Panc1 (cell line): ENCODE measurements at places on chromosomes 12 and 14. TPM values are rescaled to one million over a fixed set of nuclear protein-coding genes. Genes with fewer than 3 reads are reported as not detected.

RERG gene
- total RNA-seq, result not detected

DPF3 gene
- not detected for total RNA-seq

NGB gene
- not detected for total RNA-seq

KRT73 gene
- total RNA-seq, result not detected

EML1 gene
- total RNA-seq, result 35.3 TPM

ACSM4 gene
- not detected for total RNA-seq

DNA sequence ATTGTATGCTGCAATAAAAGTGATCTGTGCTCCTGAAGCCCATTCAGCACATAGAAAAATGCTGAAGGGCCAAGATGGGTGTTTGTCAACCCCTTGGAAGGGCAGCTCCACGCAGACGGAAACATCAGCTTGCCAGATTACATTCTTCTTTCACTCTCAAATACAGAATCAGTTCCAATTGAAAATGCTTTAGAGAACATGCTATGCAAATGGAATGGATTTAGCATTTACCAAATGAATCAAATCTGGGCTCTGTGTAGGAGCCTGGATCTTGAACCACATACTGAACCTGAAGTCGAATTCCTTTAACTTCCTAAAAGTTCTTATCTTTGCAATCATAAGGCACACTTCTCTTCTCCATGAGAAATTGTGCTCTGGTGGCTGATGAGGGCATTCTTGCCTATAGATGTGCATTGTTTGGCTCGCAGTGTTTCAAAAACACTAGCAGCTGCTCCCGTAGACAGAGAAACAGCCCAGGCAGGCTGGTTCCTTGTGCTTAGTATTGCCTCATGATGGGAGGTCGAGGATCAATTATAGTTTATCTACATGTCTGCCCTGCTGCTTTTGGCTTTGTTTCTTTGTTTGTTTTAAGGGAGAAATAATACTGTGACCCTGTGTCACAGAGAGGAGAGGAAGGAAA, 489.8 kb upstream of the FLRT2 start:
- DNase-seq, result no peak

GRCh38 chr14:55388160-55388559, 23.5 kb downstream of the ATG14 start:
- DNase-seq, result no peak

GRCh38 chr14:97900196-97900854, 1103.1 kb downstream of the VRK1 start:
- DNase-seq, result no peak

- DNase-seq, result no peak
Measured at GRCh38 chr12:129101816-129102215, 248.5 kb downstream of the GLT1D1 start.

DNA sequence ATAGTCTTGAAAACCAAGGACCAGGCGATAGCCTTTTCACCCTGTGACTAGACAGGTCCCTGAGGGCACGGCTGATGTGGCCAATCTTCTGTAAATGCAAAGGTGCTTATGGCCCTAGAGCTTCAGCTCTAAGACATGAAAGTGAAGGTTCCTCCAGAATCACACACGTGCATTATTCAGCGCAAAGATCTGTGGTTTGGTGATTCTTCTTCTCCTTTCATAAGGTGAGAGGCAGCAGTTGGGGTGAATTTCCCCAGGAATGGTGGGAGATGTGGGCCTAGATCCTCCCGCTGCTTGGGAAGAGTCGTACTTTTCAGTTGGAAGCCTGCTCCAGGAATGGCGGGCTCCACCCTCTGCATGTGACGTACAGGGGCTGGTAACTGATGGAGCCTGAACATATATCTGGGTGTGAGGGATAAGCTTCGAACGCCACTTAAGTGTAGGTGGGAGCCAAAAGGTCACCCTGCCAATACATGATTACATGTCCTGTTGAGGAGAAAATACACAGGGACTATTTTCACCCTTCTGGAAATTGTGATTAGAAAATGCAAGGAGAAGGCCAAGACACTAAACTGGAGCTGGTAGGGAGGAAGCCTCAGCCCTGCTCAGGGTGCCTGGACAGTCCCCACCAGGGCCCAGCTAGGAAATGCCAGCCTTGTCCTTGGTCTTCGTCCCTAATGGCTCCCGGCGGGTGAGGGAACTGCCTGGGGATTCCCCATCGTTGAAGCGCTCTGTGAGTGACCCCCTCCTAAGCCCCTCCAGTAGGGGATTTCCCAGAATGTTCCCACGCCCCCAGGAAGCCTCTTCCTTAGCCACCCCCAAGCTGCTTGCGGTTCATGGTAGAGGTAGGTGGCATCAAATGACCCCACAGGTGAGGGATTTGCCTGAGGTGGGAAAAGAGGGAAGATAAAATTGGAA, 17.6 kb downstream of the BATF start:
- no peak for DNase-seq

DNA sequence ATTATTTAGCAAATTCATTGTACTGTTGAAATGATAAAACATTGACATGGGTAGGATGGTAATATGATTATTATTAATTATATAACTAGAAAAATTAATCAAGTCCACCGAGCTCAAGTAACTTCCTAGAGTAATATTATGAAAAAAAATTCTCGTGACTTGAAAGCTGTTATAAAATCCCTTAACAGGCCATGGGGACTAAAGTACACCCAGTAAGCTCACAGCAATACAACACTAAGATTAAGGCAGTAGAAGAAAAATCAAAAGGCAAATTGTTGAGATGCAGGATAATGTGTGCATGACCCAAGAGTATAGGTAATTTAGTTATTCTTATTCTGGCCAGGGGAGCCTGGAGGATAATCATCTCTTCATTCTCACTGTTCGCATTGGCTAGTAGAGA, 162.6 kb upstream of the LRIG3 start:
- DNase-seq, result no peak

DNA sequence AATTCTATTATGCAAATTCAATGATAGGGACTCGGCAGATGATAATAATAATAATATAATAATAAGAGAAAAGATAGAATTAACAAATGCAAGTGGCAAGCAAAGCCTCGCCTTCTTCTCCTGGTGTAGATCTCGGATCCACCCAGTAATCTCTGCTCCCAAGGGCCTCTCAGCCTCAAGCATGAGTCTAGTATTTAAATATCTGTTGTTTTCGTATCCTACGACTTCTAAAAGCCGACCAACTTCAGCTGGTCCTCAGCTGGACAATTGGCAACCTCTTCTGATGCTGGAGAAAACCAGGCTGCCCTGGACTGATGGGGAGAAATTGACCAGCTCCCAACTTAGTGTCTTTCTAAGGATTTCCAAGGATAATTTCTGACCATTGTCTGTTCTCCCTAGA, 14.0 kb upstream of the MAP1LC3B2 start:
- no peak for DNase-seq

- no peak for DNase-seq
Measured at GRCh38 chr14:65637780-65638179, 225.2 kb downstream of the FUT8 start.

- DNase-seq, result no peak
Measured at GRCh38 chr14:33404964-33405574, 466.4 kb downstream of the NPAS3 start.

GRCh38 chr12:104623883-104624282, 167.1 kb downstream of the CHST11 start:
- DNase-seq, result no peak

DNA sequence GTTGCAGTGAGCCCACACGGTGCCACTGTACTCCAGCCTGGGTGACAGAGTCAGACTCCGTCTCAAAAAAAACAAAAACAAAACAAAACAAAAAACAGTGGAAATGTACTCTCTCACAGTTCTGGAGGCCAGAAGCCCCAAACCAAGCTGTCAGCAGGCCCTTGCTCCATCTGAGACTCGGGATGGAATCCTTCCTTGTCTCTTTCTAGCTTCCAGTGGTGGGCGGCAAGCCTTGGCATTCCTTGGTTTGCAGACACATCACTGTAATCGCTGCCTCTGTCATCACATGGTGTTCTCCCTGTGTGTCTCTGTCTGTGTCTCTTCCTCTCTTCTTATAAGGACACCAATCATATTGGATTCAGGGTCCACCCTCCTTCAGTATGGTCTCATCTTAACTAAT, 6.4 kb downstream of the TNS2 start:
- DNase-seq, result no peak

GRCh38 chr12:7395950-7396349, 48.0 kb downstream of the CD163L1 start:
- DNase-seq, result no peak

- DNase-seq, result no peak
Measured at GRCh38 chr12:107670999-107671643, 14.5 kb upstream of the PWP1 start.

DNA sequence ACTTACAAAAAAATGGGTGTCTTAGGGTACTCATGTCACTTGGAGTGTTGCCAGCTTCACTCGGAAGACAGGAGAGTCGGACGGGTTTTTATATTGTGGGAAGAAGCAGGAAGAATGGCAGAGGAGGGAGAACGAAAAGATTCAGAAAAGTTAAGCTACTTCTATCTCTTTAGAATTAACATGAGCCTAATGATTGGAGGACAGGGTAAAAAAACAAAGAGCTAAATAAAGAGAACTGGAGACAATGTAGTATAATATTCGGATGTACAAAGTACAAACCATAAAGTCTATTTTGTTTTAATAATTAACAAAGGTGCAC, 43.9 kb downstream of the EFCAB11 start:
- no peak for DNase-seq

- DNase-seq, result no peak
Measured at GRCh38 chr14:56207626-56208292, 89.5 kb downstream of the PELI2 start.

GRCh38 chr14:48568688-48569087, 893.3 kb upstream of the MDGA2 start:
- no peak for DNase-seq

- no peak for DNase-seq
Measured at GRCh38 chr14:96598332-96598928, 96.2 kb downstream of the PAPOLA start.

- no peak for DNase-seq
Measured at GRCh38 chr12:12017135-12017581, 53.6 kb upstream of the BCL2L14 start.

GRCh38 chr14:51544471-51544870, 107.2 kb upstream of the FRMD6 start:
- no peak for DNase-seq

DNA sequence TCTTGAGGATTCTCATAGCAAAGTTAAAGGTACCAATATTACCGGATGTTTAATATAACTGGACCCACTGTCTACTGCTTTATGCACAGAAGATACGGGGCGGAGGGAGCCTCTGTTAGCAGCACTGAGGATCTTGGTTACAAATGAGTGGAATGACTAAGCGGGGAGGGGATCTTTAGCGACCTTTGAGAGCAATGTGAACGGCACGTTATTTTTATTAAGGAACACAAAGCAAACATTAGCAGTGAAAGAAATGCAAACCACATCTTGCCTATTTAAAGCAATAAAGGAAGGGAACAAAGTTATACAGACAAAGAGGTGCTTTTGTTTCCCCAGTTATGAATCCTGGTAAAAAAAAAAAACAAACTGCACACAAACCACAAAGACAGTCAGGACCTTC, 27.1 kb upstream of the PRMT8 start:
- DNase-seq, result no peak

- no peak for DNase-seq
Measured at GRCh38 chr14:76636602-76637001, 124.7 kb upstream of the VASH1 start.

GRCh38 chr14:32625211-32625610, 296.1 kb downstream of the AKAP6 start:
- no peak for DNase-seq

DNA sequence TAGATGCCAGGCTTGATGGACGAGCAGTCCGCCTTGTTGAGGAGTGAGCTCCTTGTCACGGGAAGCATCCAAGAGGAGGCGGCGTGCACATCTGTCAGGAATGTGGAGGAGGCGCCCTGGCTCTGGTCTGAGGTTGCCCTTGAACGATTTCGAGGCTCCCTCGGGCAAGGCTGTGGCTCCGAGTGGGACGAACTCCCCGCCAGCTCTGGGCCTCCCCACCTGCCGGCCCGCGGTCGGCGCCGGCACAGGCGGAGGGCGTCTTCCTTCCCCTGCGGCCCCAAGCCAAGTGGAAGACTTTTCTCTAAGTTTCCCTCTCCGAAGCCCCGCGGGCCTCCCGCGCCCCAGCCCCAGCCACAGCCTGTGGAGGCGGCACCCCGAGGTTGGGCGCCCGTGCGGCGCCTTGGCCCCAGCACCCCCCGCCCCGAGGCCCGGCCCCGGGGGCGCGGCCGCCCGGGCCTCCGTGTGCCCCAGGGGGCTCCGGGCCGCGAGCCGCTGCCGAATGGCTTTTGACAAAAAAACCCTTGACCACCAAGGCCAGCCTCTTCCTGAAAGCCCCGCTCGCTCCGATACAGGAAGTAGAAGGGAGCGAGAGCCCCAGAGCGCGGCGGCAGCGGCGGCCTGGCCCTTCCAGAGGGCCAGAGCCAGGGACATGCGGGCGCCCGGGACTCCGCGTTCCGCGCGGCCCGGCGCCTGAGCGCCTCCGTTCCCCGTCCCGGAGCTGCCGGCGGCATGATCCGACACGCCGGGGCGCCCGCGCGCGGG, at the start of gene RIN3:
Gene RIN3, plus strand, starts transcription at position 578 of the 762 bp plus-strand sequence. Its CDS starts 152 bp downstream, at position 730.
- DNase-seq, result no peak
